ENCODE measurements at places on chromosomes 16 and 17.

DNA sequence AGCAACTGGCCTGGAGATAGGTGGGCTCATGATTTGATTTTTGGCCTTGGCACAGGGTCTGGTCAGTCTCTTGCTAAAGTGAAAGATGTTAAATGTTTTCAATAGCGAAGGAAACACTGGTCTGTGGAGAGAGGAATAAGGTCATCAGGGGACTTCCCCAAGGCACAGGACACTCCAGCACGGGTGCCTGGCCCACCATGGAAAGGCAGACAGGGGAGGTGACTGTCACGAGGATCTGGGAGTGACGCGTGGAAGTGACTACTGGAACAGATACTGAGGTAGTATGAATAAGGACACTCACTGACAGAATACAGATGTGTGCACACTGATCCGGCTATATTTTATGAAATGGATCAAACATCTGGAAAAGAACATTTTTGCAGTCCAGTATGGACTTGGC, 16.7 kb upstream of the ICAM2 start:
- DNase-seq, result no peak

- DNase-seq, result peak; percentile 47
These were observed 47.9 kb downstream of the GINS3 start for GRCh38 chr16:58440131-58440530.

DNA sequence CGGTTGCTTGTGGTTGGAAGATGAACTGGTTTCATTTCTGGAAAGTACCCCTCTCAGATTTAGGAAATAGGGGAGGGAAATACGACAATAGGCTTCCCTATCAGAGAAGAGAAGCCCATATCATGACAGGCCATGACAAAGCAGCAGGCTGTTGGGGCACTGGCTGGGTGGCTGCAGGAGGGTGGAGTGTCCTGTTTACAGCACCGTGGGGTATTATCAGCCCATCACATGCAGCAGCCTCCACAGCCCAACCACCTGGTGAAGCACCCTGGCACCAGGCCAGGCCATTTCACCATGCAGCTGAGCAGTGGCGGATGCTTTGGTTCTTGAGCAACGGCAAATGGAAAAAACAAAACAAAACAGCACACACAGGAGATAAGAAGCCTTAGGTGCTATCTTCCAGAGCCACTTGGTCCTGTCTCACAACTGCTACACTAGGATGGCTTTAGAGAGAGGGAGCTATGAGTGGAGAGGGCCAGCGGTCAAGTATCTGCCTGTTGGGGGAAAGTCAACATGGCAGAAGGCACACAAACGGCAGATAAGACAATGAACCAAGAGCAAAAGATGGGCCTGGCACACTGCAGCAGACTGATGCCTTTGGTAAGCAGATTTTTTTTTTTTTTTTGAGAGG, 24.2 kb downstream of the FAM117A start:
- no peak for DNase-seq

GRCh38 chr16:78775161-78775561, 675.7 kb downstream of the WWOX start:
- DNase-seq, result no peak

DNA sequence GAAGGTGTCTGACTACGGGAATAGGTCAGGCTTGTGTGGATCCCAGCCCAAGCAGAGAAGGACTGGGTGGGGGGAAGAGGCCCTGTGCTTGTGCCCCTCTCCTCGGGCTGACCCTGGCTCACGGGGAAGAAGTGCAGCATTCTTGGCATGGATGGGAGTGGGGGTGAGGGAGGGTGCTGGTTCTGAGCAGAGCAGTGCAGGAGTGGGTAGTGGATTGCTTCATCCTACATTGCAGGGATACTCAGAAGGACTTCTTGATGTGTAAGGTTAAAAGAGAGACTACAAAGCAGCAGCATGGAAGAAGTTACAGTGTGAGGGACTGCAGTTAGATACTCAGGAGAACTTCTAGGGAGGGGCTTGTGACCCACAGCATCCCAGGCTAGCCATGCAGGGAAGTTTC, 2.1 kb downstream of the ARHGAP23 start:
- DNase-seq, result no peak

DNA sequence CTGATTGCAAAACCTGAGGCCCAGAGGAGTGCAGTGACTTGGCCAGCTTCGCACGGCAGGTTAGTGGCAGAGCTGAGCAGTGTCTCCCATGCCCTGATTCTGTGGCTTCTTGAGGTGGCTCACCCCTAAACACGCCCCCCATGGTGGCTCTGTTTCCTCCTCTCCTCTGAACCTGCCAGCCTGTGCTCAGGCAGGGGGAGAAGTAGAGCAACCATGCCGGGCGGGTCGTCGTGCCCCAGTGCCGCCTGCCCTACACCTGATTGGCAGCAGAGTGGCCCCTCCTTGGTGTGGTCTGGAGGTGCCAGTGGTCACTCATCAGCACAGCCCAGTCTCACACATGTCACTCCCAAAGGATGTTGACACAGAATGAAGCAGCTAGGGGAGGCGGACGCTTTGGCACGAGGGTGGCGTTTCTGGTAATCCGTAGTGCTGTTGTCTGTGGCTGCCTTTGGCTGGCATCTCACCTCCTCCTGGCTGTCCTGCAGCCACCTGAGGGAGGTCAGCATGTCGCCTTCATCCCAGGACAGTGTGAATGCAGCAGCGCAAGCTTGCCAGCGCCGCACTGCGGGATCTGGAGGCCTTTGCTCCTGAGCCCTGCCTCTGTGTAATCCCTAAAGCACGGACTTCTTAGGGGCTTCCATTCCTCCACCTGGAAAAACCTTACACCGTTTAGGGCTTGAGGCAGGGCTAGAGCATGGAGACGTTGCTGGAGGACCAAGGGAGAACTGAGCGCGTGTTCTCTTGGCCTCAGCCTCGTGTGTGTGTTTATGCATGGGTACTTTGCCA, 294.7 kb downstream of the SEC14L1 start:
- no peak for DNase-seq

GRCh38 chr16:86575754-86576557, 2.4 kb upstream of the FOXL1 start:
- no peak for DNase-seq

DNA sequence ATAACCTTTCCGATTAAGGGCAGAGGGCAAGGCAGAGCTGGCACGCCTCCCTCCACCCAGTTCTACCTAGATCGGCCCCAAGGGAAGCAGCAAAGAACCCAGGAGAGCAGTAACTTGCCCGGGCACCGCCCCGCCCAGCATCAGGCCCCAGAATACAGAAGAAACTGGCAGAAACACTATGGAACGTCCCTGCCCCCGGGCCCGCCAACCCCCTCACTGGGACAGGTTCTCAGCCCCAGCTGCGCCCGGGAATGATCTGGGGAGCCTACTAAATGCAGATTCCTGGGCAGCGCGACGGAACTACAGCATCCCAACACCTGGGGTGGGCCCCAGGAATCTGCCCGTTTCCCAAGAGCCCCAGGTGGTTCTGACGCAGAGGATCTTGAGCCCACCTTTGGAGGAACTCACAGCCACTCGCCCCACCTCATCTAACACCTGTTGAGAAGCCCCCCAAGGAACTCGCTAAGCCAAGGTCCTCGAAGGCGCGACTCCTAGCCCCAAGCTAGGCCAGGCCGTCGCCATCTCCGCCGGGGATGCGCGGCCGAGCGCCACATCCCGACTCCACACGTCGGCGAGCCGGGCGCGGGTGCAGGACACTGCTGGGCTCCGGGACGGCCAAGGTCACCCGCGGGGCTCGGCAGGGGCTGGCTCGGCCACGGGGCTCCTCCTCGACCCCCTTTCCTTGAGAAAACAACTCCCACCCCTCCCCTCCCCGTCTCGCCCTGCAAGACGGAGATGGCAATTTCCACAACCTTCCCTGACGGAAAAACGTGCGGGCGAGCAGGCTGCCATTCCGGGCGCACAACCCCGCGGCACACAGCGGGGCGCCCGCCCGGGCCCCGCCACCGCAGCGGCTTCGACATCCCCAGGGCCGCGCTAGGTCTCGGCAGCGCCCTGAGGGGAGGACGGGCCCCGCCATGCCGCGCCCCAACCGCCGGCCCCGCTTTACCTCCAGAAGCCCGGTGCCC, 913 bp downstream of the CDIP1 start:
- no peak for DNase-seq

GRCh38 chr17:7216242-7217112, 3.2 kb downstream of the DLG4 start:
- no peak for DNase-seq

DNA sequence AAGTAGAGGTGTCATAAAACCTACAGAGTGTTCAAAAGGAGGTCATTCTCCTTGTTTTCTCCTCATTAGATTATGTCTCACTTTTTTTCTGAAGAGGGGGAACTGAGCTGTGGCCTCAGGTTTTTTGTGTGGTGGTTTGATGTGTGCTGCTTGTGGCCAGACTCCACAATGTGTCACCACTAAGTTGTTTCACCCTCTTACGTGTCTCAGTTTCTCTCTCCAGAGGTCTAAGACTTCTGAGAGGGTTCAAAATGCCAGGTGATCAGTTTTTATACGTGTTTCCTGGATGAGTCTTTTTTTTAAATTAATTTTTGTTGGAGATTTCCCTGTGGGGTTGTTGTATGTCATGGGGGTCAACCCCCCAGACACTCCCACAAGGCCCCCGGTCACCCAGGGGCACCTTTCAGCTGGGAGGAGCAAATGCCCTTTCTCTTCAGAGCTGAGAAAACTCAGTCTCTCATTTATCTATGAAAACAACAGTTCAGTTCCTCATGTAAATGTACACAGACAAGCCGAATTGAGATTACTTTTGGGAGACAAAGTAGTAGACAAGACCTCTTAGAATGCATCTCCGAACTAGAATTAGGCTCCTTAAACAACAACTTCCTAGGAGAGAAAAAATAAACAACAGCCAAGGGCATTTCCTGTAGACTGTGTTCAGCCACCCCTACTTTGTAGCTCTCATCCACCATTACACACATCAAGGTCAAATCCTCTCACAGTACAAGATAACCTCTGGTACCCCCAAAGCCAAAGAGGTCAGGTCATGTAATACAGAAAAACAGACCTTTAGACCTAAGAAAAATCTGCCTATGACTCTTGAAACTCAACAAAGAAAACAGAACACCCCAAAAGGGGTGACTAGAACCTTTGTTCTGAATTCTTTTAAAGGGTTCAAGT, 23.9 kb upstream of the TMEM98 start:
- DNase-seq, result no peak

- DNase-seq, result no peak
These were observed 2.3 kb downstream of the OXLD1 start for GRCh38 chr17:81664051-81664470.

DNA sequence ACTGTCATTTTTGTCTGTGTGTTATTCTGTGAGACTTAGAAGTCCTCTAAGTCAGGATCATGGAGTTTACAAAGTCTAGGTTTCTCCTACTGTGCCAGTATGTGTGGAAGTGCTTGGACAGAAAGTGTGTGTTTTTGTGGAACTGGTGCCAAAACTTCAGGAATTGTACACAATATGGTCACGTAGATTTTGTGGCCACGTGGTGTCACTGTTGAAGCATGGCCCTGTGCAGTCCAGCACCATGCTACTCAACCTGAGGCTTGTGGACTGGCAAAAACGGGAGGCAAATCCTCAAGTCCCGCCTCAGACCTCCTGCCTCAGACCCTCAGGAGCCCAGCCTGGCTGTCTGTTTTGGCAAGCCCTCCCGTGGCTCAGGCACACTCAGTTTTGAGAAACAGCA, 16.7 kb upstream of the ALKBH5 start:
- DNase-seq, result no peak

DNA sequence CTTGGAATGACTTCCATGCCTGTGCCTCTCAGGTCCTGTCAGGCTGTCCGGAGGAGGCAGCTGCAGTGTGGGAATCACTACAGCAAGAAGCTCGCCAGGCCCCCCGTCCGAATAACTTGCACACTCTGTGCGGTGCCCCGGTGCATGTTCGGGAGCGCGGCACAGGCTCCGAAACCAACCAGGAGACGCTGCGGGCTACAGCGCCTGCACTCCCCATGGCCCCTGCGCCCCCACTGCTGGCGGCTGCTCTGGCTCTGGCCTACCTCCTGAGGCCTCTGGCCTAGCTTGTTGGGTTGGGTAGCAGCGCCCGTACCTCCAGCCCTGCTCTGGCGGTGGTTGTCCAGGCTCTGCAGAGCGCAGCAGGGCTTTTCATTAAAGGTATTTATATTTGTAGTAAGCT, 1.3 kb downstream of the NRN1L start:
- no peak for DNase-seq

Data from DMS 273 treated with DMSO at 0.1 percent for 48 hours (cell line).